SJCRH30 (cell line): ENCODE measurements at places on chromosomes 7 and 10. TPM values are rescaled to one million over a fixed set of nuclear protein-coding genes. Genes with fewer than 3 reads are reported as not detected.

- H3K27me3 ChIP-seq: no peaks in the 10 kb centered on the region
- DNase-seq: no peak
- H3K4me1 ChIP-seq: no peaks in the 10 kb centered on the region
- H3K27ac ChIP-seq: no peak overlapping the region
- H3K36me3 ChIP-seq: no peaks in the 10 kb centered on the region
- H3K4me3 ChIP-seq: no peak overlapping the region
These were observed 30.7 kb upstream of the PRKAR1B start for GRCh38 chr7:757741-758163.

DNA sequence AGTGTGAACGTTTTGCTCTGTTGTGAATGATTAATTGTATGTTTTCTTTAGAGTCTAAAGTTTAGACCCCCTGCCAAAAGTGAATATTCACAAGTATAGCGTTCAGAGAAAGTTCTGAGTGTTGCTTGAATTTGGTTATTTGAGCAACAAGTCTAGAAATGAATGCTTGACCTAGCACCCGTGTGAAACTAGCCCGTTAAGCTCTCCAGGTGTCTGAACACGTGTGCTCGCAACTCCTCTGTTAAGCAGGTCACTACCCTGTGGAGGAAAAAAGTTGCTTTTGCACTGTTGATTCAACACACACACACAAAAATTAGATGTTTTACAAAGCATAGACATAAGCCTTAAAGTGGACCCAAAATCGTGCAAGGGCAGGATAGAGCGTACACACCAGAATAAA, 78.6 kb upstream of the SAMD8 start:
- no peaks in the 10 kb centered on the region; the same call in 1 of the 2 replicates for H3K36me3 ChIP-seq
- H3K27me3 ChIP-seq: no peaks in the 10 kb centered on the region
- peaks cover 4% of the 10 kb centered on the region for H3K4me1 ChIP-seq
- H3K4me3 ChIP-seq: no peak overlapping the region
- DNase-seq: no peak
- H3K27ac ChIP-seq: no peak overlapping the region

The TMEM229A gene
- not detected in 2 replicates for total RNA-seq

The UNCX gene
- total RNA-seq: 0.08 and 0.30 TPM in 2 replicates

The SNCG gene
- 38.1 and 55.5 TPM in 2 replicates for total RNA-seq
